ENCODE measurements at places on chromosomes 2 and 18.

DNA sequence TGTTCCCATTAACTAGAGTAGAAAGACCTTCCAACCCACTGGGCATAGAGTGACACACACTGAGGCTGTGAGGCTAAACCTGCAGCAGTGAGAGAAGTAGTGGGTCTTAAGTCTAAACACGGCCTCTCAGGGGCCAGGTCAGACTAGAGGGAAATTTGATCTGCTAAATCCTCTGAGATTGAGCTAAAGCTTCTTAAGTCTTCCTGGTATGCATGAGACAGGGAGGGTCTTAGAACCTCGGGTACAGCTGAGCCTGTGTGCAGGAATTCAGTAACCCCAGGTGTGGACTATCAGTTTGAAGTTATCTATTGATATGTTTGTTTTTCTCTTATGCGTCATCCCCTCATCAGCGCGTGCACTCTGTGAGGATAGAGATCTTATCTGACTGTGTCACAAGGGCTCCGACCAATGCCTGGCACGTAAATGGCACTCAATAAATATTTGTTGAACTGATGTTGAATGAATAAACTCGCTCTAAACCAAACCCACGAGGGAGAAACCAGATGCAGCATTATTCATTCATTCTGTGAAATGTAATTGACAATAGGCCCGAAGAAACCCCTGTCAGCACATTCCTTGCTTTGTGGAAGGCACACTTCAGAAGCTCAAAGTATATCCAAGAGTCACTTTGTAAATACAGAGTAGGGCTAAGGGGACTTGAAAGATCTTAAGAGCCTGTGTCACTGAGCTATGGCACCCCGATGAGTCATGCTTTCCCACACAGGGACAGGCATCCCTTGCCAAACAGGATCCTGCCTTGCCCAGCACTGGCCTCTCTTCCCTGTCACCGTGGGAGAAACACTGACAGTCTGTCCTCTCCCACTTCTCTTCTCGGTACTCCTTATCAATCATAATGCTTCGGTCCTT is 21.7 kb upstream of the RAB10 start:
- DNase-seq = no peak

GRCh38 chr2:142545036-142545435 is 332.4 kb upstream of the KYNU start:
- no peak for DNase-seq

DNA sequence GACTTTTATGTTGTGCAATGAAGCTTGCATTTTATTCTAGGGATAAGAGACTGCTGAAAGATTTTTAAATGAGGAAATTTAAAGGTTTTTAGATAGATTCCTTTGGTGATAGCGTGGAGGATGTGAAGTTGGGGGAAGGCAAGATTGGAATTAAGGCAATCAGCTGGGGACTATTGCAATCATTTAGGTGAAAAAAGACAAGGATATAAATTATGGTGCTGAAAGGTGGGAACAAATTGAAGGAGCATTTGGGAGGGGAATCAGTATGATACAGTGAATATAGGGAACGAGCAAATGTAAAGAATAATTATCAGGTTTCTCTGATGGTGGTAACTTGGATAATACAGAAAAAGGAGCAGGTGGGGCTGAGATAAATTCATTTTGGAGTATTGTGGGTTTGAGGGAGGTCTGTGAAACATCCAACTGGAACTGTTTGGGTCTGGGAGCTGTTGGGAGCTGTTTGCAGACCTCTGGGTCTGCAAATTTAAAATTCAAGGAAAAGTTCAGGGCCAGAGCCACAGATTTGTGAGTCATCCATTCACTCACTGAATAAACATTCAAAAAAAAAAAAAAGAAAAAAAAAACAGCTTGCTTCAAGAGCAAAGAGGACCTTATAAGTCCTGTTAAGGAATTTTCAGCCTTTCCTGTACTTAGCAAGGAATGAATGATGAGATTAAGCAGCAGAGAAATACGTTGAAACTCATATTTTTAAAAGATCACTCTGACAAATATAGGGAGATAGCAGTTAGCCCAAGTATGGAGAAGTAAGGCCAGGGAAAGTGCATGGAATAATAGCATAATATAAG is 257.5 kb upstream of the FN1 start:
- no peak for DNase-seq

DNA sequence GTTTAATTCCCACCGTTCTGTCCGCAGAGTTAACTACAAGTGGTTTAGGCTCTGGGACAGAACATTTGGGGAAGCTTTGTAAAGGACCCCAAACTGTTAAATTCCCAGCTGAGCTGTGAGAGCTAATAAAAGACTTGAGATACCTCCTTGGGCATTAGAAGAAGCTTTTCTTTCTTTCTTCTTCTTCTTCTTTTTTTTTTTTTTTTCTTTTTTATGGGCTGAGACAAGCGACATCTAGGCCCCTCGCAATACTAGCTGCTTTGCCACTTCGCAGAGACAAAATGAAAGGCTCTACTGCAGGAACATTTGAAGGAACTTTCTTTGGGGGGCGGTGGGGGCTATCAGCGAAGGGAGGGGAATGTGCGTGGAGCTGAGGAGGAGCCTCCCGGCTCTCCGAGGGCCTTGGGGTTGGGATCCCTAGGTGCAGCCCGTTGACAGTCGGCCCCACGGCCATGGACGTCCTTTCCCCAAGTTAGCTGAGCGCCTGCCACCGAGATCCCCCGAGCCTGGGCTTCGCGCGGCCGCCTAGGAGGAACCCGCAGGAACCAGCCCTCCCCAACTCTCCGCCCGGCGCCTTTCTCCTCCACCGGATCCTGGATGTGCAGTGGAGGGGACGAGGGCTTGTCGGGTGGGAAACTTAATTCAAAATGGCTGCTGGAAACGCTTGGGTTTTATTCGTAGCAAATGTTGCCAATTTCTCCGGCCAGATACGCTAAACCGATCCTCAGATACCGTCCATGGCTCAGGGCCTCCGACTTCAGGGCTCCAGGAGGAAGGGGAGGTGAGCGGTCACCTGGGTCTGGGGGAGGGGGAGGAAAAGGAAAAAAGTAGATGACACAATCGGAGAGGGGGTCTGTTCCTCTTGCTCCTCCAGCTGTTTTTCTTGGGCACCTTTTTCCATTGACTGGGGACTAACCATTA is 4.2 kb downstream of the MEIS1 start:
- peak; percentile 48 for DNase-seq

DNA sequence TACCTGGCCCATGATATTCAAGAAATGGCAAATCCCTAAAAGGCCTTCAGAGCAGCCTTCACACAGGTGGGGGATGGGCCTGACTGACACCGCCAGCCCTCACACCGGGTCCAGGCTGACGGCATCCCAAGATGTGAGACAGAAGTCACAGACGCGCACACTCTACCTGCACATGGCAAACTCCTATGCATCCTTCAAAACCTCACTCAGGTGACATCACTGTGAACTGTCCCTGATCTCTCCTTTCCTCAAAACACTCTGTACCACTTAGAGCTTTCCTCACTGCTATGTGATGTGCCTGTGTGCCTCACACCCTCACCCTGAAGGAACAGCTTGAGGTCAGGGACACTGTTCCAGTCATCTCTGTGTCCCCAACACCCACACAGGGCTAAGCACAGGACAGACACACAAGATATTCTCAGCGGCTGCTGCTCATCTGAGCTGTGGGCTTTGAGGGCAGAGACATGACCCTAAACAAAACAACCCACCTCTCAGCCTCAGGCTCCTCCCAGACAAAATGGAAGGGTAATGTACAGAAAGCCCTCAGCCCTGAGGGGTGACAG is 27.5 kb downstream of the BIN1 start:
- no peak for DNase-seq

DNA sequence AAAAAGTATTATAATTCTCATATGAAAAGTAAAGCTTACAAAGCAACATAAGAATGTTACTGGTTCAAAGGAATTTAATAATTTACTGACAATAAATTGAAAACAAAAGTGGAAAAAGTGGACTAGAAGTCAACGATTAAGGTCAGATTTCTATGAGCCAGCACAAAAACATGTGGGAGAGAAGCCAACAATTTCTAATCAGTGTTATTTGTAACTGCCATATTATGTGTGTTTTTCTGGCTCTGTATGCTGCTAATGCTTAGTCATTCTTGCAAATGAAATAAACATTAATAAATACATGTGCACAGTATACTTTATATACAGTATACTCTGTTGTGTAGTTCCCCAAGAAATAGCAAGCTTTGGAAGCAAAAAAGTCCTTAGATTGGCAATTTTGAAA is 301.3 kb upstream of the RGPD4 start:
- no peak for DNase-seq

- DNase-seq = no peak
Measured at GRCh38 chr2:26959331-26959730, 11.1 kb upstream of the MAPRE3 start.

GRCh38 chr18:54528942-54529376 is 62.1 kb upstream of the DYNAP start:
- DNase-seq = no peak

GRCh38 chr2:192749611-192750200 is 555.0 kb upstream of the TMEFF2 start:
- no peak for DNase-seq

DNA sequence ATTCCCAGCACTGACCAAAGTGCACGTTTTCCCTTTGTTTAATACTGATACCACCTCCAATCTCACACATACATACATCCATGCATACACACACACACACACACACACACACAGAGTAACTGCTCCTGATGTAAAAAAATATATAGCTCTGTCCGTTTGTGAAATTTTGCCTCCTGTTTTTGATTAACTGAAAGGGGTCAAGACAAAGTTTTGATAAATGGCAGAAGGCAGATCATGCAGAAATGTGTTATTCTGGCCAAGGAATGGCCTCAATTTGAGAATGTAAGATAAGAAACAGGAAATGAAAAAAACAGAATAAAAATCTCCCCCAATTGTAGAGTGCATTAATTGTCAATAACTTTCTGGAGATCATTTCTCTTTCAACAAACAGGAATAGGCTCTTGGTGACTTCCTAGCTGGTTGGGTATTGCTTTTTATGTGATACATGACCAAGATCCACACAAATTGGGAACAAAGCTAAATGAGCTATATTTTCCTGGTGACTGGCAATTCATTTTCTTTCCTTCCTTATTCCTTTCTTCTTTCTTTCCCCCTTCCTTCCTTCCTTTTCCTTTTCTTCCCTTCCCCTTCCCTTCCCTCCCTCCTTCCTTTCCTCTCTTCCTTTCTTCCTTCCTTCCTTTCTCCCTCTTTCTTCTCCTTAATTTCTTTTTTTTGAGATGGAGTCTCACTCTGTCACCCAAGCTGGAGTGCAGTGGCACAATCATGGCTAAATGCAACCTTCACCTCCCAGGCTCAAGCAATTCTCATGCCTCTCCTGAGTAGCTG is 88.9 kb upstream of the PMAIP1 start:
- no peak for DNase-seq

DNA sequence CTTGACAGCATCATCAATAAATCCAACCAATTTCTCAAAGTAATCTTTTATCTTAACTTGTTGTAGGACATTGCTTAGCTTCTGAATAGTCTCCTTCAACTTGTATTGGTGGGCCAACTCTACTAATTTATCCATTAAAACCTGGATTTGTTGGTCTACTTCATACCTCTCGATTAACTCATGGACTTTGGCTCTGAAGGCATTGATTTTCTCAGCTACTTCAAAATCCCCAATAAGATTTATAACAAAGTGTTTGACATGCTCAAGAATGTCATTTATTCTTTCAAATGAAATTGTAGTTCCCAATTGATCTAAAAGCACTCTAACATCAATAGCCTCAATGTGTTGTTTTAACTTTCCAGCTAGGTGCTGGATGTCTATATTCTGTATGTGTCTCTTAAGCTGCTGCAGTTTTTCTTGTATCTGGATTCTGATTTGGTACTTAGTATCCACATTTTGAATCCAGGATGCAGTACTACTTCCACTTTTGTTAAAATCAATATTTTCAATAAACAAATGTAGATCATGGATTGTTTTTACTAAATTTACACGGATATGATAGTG is 34.1 kb downstream of the APOB start:
- no peak for DNase-seq

Data from pancreas (tissue), 10 donors.